ENCODE measurements at places on chromosomes 2 and 18.

DNA sequence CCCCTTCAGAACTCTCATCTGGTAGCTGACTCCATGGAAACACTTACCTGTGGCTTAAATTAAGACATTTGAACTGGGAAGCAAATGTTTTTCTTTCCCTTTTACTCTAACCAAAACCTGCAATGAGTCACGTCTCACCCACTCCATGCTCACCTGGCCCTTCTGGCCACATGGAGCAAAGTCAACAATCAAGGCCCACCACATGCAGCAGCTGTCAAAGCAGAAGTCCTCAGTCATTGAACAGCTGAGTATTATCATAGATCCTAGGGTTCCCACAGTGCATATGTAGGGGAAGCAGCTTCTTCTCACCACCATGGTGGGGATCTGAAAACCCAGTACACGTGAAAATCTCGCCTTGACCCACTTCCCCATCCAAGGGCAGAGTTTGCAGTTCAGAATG is 12.3 kb upstream of the MEP1B start:
- DNase-seq = no peak

DNA sequence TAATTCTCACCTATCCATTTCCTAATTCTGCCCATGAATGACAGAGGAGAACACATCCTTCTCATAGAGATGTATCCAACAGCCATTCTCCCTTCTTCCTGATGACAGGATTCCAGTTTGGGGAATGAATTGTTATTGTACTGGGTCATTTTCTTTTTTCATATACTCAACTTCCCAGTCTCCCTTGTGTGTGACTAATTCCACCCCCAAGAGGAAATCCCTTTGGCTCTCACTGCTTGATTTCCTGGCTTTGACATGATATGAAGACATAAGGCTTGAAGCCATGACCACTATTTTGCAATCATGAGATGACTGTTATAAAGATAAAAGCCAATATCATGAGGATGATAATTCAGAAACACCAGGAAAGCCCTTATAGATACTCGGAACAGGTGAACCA is 384.7 kb upstream of the ACVR2A start:
- no peak for DNase-seq

DNA sequence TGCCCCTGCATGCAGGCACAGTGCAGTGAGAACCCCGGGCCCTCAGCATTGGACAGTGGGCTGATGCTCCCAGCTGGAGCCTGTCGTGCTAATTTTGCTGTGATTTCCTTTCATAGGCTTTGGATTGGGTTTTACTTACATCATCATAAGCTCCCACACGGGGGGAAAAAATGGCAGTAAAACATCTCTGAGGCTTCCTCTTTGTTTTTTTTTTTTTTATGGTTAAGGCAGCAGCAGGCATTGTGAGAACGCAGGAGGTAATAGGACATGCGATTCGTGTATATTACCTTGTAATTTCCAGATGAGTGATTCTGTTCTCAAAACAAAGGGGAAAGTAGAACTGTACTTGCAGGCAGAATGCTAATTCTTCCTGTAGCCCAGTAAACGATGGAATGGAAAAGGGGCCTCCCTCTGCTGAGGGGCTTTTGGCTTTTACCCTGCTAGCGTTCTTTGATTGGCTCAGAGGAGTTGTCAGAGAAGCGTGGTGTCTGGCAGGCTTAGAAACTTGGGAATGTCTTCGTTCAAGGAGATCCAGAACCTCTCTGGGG is 89.7 kb downstream of the NPAS2 start:
- DNase-seq = no peak

- DNase-seq = no peak
Measured at GRCh38 chr2:219897456-219897855, 270.0 kb downstream of the SLC4A3 start.

DNA sequence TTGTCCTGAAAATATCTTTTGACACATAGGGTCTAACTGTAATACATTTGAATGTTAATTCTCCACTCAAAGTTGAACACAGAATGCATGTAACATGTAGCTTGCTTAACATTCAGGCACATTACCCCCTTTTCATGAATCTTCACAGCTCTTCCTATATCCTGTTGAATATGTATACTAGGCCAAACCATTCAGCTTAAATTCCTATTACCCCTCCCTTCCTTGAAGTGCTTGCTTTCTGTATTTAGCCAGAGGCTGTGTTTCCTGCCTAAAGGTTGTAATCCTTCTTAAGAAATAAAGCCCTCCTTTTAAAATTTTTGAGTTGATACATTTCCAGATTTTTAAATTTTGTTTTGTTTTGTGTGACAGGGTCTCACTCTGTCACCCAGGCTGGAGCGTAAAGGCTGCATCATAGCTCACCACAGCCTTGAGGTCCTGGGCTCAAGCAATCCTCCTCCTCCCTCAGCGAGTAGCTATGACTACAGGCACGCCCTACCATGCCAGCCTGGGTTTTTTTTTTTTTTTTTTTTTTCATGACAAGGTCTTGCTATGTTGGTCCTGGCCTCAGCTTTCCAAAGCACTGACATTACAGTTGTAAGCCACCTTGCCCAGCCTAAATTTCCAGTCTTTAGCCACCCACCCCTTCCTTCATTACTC is 357.6 kb downstream of the DSC3 start:
- DNase-seq = peak; percentile 2
